ENCODE measurements at places on chromosomes 13 and 19.
A peak's percentile ranks its signal among the peaks of the same experiment; 100 is the strongest.

GRCh38 chr13:44648392-44649103 lies 72.4 kb upstream of the TSC22D1 start:
- no peak for DNase-seq

- DNase-seq = no peak
Observed at GRCh38 chr19:56273563-56274117, 1.1 kb downstream of the EDDM13 start.

DNA sequence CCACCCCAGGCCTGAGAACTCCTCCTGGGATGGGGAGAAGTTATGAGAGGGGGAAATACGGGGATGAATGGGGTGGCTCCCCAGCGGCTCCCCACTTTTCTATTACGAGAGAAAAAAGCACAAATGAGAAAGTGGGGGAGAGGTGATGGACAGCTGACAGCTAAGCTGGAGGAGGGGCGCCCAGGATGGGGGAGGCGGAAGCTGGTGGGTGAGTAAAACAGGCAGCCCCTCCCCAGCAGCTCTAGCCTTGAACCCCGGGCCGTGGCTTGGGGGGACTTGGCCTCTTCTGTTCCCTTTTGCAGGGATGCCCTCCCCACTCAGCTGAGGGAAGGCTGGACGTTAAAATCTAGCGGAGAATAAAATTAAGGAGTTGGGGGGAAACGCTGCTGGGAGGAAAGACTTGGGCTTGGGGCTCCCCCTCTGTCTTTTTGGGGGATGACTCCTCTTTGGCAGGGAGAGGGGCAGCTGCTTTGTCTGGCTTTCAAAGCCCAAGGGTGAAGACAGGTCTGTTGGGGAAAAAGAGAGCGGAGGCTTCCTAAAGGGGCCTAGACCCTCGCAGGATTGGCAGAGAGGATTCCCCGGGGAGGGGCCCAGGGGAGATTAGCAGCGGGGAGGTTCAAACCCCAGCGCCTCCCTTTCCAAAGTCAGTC lies 1.4 kb upstream of the SAMD1 start:
- DNase-seq = peak; percentile 66

DNA sequence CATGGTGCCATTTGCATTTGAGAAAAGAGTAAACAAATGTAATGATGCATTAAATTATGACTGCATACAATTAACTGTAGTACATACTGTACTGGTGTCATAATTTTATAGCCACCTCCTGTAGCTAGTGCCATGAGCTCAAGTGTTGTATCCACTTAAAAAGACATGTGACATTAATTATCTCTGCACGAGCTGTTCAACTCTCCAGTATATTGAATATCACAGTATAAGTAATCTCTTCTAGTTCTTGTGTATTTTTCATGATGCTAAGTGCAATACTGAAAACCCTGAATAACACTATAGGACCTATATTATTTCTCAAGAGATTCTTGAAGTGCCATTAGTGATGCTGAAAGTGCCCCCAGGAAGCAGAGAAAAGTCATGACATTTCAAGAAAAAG lies 387.3 kb downstream of the PCDH17 start:
- DNase-seq = no peak

DNA sequence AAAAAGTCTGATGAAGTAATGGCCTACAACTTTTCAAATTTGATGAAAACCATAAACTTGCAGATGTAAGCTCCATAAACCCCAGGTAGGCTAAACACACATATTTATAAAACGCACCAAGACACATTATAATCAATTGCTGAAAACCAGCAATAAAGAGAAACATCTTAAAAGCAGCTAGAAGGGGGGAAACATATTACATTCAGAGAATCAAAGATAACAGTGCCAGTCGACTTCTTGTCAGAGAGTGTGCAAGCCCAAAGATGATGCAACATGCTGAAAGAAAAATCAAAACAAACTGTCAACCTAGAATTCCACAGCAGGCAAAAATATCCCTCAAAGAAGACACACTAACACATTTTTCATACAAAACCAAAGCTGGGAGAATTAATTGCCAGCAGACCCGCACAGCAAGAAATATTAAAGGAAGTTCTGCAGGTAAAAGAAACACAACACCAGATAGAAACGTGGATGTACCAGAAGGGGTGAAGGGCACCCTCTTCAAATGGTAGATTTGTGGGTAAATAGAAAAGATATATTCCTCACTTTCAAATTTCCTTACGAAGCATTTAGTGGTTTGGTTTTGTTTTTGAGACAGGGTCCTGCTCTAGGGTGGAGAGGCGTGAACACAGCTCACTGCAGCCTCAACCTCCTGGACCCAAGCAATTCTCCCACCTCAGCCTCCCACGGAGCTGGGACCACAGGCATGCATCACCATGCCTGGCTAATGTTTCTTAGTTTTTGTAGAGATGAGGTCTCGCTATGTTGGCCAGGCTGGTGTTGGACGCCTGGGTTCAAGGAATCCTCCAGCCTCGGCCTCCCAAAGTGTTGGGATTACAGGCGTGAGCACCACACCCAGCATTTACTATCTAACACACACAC lies 16.5 kb upstream of the ATP1A3 start:
- DNase-seq = no peak

DNA sequence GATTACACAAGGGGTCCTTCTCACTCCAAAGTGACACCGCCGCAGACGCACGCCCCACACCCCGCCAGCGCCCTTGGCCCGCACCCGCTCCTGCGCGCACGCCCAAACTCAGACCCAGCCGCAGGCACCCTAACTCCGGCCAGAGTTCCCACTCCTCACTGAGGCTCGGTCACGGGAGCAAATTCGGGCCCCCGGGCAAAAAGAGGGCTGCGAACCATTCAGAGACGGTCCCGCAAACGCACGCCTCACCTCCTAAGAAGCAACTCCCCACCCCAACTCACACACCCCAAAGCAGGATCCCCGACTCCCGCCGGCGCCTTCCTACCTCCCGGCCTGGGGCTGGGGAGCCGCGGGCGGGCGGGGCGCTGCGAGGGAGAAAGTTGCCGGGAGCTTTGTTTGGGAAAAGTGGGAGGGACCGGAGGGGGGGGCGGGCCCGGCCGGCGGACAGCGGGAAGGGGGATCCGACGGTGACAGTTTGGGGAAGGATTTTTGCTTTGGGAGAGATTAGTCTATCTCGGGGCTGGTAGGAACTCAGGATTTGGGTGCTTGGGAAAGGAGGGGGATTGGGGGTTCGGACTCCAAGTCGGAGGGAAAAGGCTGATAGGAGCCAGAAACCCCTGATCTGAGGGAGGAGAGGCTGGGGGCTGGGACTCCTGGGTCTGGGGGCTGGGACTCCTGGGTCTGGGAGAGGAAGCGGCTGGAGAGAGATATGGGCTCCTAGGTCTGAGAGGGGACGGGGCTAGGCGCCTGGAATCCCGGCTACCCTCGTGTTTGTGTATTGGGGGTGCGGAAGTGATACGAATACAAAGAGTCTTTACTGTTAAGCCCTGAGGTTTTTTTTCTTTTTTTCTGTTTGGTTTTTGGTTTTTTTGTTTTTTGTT lies at the start of gene TEAD2:
Gene TEAD2, minus strand, starts transcription at position 369 of the 881 bp plus-strand sequence. CDS start 2,341 bp downstream, outside the sequence.
- no peak for DNase-seq

- DNase-seq = no peak
Observed at GRCh38 chr19:3202346-3202745, 16.6 kb downstream of the NCLN start.

DNA sequence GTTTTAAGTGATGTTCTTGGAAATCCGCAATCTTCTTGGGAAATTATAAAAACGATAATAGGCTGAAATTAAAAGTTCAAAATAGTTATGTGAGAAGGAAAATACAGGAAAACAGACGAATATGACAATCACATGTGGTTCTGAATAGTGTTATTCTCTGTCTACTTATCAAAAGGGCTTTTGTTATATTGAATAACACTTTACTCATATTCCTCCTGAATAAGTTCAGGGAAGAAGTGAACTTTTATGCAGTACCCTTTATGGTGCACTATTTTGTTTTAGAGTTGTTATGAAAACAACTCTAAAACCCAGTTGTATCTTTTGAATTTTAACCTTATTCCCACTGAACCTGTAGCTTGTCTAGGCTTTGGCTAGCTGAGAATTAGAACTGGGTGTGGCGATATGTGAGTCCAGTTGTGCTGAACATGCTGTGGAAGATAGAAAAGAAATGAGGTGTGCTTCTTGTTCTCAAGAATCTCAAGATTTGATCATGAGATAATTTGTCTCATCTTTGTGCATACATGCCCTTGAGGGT lies 384.4 kb downstream of the LMO7 start:
- DNase-seq = no peak

DNA sequence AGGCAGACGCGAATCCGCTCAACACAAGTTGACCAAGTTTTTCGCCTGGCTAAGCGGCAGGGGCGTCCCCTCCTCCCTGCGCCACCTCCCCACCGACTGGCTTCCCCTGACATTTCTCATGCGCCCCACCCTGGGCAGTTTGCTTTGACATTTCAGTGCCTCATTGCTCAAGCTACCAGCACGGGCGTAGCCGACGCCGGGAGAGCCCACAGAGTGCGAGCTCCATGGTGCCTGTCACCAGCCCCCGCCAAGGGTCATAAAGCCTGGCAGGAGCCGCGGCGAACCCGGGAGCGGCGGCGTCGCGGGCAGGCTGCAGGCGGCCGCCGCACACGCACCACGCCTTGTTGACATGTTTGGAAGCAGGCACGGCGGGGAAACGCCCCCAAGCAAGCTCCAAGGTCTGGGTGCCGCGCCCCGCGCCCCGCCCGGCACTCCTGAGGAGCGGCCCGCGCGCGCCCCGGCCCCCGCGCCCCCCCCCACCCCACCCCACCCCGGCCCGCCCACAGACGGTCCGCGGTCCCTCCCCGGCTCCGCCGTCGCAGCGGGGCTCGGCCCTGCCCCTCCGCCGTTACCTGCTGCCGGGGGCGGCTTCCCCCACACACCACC lies 601 bp downstream of the FBXL3 start:
- DNase-seq = peak; percentile 39

Measured in GM12891 (cell line).